ENCODE measurements at places on chromosomes 12 and 14.

DNA sequence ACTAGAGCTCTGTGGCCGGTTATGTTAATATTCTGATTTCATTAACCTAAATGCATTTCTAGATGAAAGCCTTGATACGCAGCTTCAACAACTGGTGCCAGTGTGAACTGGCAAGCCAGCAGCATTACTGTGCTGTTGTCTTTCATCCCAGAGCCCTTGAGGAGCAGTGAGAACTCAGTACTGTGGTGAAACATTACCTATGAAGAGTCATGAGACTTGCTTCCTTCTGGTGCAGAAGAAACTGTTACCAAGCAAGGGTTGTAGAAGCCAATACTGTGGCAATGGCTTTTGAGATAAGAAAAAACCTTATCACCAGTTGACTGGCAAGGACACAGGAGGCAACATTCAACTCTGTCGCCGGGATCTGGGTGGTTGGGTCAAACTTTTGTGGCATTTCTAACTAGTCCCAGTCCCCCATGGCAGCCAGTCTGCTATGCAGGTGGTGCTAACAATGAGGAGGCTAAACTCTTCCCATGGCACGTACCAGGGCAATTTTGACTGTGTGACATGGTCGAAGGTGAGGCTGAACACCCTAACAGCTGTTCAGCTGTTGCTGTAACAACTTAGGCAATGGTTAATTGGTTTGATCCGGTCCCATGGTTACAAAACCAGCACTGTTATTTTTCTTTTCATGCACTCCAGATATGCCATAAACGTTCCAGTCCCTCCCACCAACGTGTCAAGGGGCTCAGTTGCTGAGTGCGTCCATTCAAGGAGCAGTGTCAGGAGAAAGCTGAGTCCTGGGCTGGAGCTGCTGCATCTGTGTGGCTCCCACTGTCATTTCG is 12.6 kb upstream of the LGALS3 start:
- no peak for DNase-seq

- DNase-seq, result no peak
These were observed 21.9 kb upstream of the CCDC196 start for GRCh38 chr14:66464261-66464660.

GRCh38 chr12:111580737-111581136 is 18.4 kb downstream of the ATXN2 start:
- DNase-seq, result no peak

DNA sequence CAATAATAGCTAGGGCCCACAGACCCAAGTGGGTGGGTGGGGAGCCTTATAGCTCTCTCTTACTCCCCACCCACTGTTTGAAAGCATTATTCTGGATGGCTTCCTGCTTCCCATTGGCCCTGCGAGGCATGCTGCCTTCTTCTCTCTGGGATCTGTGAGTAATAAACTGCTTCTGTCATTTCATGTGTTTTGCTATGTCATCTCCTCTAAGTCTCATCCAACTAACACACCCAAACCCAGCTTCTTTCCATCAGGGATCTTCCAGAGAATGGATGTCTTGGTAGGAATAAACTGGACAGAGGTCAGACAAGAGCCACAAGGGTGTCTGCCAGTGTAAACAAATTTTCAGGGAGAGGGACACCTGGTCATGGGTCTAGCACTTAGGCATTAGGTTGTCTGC is 66.4 kb upstream of the BDKRB2 start:
- DNase-seq, result no peak

- no peak for DNase-seq
These were observed 49.4 kb downstream of the TPCN1 start for GRCh38 chr12:113270709-113271009.

- DNase-seq, result no peak
These were observed 29.8 kb downstream of the SPTB start for GRCh38 chr14:64849940-64850339.

DNA sequence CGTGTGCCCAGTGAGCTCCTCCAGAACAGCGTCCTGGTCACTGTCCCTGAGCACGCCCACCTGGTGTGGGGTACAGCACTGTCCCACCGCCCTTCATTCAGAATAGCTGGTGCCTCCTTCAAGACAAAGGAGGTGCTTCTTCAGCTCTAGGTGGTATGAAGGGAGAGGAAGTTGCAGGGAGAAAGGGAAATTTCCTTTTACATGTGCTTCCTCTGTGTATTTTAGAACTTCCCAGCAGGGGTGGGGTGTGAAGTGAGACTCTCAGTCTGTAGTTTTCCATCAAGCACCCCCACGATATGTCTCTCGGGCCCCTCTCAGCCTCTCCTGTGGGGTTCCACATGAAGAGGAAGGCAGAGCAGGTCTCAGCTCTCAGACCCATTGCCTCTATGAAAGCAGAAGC is 1.2 kb upstream of the SLC6A12 start:
- DNase-seq, result no peak

Data from fibroblast of upper back skin (primary cell).